ENCODE measurements at places on chromosomes 5 and 9. TPM values are rescaled to one million over a fixed set of nuclear protein-coding genes. Genes with fewer than 3 reads are reported as not detected.

- peak; percentile 47 for DNase-seq
Measured at GRCh38 chr5:154756009-154756867, 1.1 kb downstream of the LARP1 start.

GRCh38 chr9:77751341-77752091 is 103.4 kb upstream of the GNA14 start:
- DNase-seq = peak; percentile 52

Gene NUDT12
- total RNA-seq = 12.0 TPM

- DNase-seq = peak; percentile 54
Measured at GRCh38 chr9:113516840-113517577, 53.5 kb downstream of the RGS3 start.

Gene CAMK2A
- total RNA-seq = 0.42 TPM

DNA sequence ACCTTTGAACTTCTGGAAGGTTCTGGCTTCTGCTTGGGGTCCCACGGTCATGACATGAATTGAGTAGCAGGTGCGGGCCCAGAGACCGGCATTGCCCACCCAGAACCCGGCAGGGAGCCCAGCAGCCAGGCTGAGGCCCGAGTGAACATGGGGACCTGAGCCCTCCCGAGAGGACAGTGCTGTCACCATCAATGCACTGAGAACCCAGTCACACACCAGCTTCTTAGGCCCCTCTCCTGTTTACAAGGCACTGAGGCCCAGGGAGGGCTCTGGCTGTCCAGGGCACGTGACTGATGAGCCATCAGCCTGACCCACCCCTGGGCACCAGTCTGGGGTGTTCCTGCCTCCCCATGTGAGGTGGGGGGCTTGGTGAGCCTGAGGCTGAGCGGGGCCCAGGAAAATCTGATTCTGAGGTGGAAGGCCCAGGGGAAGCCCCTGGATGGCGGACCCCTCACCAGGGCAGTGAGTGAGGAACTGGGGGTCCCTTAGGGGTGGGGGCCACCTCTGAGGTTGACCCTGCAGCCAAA is 60.3 kb upstream of the RNU6ATAC start:
- no peak for DNase-seq

Gene PCDHGA3
- total RNA-seq = 0.56 TPM

- peak; percentile 12 for DNase-seq
Measured at GRCh38 chr9:88476491-88477271, 58.3 kb upstream of the NXNL2 start.
